Mesothelial cell of epicardium (in vitro differentiated cells): ENCODE measurements at places on chromosomes 13 and 19.

DNA sequence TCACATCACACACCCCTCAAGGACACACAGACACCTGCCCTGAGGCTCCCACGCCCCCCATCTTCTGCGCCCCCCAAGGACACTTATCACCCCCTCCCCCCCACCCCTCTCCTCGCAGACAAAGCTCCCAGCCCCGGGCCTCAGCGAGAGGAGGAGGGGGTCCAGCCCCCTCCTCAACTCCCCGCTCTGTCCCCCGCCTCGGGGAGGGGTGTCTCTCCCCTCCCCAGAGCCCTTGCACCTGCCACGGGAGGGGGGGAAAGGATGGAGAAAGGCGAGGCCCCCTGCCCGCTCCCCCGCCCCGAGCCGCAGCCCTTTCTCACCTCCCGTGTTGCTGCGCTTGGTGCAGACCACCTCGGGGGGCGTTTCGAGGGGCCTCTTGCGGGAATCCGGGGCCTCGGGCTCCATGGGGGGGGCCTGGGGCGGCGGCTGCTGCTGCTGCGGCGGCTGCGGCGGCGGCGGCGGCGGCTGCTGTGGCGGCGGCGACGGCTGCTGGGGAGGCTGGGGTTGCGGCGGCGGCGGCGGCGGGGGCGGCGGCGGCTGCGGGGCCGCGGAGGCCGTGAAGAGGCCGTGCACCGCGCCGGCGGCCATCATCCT is 621 bp downstream of the NOVA2 start:
- H3K27me3 ChIP-seq = peaks cover 89% of the 10 kb centered on the region
- peak overlapping the region; percentile 47 for H3K4me3 ChIP-seq
- H3K4me1 ChIP-seq = peaks cover 4% of the 10 kb centered on the region
- H3K36me3 ChIP-seq = no peaks in the 10 kb centered on the region

DNA sequence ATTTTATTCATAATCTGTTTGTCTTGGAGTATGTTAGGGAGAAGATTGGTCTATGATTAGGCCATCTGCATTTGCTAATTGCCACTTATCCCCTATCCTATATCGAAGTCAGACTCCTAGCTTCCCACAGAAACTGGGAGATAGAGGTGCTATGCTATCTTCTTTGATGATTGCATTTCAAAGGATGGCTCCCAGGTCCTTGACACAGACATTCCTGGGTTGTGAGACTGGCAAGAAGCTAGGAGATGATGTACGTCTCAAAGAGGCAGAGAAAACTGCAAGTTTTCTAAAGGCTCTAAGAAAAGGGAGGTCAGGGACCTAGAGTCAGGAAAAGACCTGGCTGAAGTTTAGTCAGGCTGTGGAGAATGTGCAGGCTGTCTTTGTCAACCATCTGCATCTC is 1251.9 kb downstream of the PCDH17 start:
- H3K27me3 ChIP-seq = no peaks in the 10 kb centered on the region
- H3K4me1 ChIP-seq = no peaks in the 10 kb centered on the region
- no peaks in the 10 kb centered on the region for H3K36me3 ChIP-seq
- H3K4me3 ChIP-seq = no peak overlapping the region

GRCh38 chr19:38671654-38672053 is 24.2 kb downstream of the ACTN4 start:
- peaks cover 76% of the 10 kb centered on the region for H3K4me1 ChIP-seq
- DNase-seq = no peak
- no peak overlapping the region for H3K4me3 ChIP-seq
- H3K27ac ChIP-seq = peak overlapping the region; percentile 92
- no peaks in the 10 kb centered on the region for H3K27me3 ChIP-seq
- H3K36me3 ChIP-seq = peaks cover 2% of the 10 kb centered on the region

DNA sequence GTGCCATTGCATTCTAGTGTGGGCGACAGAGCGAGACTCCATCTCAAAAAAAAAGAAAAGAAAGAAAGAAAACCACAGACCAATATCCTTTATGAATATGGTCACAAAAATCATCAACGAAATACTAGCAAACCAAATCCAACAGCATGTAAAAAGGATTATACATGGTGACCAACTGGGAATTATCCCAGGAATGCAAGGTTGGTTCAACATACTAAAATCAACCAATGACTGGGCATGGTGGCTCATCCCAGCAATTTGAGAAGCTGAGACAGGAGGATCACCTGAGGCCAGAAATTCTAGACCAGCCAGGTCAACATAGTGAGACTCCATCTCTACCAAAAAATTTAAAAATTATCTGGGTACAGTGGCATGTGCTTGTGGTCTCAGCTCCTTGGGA is 7.2 kb downstream of the TSKS start:
- H3K27me3 ChIP-seq = no peaks in the 10 kb centered on the region
- DNase-seq = no peak
- peaks cover 8% of the 10 kb centered on the region for H3K4me1 ChIP-seq
- peaks cover 5% of the 10 kb centered on the region for H3K36me3 ChIP-seq

DNA sequence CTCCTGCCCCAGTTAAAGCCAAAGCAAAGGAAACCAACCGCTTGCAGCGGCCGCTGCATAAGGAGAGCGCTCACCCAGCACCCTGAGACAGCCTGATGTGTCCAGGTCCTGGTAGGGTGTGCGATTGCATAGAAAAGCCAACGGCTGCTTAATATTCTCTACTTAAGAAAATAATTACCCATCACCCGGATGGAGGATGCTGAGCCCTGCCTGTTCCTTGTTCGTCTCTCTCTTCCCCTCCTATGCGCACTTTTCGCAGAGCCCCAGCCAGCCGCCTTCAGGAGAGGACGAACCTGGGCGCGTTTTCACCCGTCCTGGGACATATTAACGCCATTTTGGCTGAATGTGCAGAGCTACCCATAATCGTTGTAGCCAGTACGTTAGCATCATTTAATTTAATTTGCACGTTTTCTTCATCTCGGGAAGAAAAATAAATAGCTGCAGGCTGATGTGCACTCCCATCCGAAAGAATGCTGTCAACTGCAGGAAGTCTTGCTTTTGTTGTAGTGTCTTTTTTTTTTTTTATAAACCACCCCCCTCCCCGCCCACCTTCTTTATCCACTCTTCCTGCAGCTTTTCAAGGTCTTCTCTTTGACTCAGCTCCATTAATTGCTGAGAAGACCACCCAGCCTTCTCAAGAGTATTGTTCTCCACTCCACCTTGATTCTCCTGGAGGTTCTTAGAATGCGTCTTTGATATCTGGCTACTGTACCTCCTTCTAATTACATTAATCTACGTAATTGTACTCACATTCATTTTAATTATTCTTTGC is 214.5 kb downstream of the TEX29 start:
- H3K4me1 ChIP-seq = no peaks in the 10 kb centered on the region
- peaks cover 97% of the 10 kb centered on the region for H3K27me3 ChIP-seq
- no peak for DNase-seq
- no peak overlapping the region for H3K4me3 ChIP-seq
- no peaks in the 10 kb centered on the region for H3K36me3 ChIP-seq

DNA sequence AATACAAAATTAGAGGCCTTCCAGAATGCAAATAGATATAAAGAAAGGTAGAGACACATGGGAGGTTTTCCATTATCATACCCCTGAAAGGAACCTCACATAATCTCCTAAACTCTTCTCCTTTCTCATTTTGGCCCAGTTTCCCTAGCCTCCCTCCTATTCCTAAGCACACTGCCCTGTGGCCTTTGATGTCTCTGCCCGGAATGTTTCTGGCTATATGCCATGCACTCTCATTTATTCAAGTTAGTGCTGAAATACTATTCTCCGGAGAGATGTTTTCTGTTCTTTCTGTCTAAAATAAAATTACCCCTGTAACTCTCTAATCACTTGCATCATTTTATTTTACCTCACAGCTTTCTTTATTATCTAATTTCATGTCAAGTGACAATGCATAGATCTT is 1287.7 kb downstream of the SLITRK5 start:
- DNase-seq = no peak
- H3K4me3 ChIP-seq = no peak overlapping the region
- H3K27ac ChIP-seq = peak overlapping the region; percentile 83
- peaks cover 18% of the 10 kb centered on the region for H3K4me1 ChIP-seq

GRCh38 chr13:52787235-52787634 is 47.6 kb upstream of the CNMD start:
- no peak overlapping the region for H3K27ac ChIP-seq
- no peaks in the 10 kb centered on the region for H3K27me3 ChIP-seq
- DNase-seq = no peak
- no peaks in the 10 kb centered on the region for H3K36me3 ChIP-seq

DNA sequence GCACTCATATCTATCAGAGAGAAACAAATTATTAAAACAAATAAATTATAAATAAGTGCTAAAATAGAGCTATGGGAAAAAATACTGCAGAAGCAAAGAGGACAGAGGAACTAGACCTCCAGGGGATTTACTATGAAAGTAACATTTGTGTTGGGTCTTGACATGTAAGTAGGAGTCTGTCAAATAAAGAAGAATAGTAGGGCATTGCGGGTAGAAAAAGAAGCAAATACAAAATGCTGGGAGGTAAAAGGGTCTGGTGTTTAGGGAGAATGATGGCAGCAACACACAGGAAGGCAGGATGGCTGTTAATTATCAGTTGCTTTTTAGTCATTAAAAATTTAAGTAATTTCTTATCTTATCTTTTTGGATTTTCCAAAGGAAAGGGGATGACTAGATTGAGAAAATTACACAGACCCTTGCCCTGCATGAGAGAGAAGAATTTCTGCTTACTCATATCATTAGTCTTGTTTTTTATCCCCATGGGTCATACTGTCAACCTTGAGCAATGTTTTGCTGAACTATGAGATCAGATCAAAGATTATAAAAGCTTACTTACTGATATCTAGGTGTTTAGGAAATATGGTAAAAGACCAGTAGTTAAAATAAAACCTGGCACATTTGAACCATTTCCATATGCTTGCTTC is 472.7 kb downstream of the DIAPH3 start:
- DNase-seq = no peak
- H3K4me1 ChIP-seq = peaks cover 50% of the 10 kb centered on the region
- no peaks in the 10 kb centered on the region for H3K27me3 ChIP-seq
- H3K4me3 ChIP-seq = no peak overlapping the region
- peak overlapping the region; percentile 73 for H3K27ac ChIP-seq

- no peak overlapping the region for H3K27ac ChIP-seq
- H3K27me3 ChIP-seq = no peaks in the 10 kb centered on the region
- no peak overlapping the region for H3K4me3 ChIP-seq
Measured at GRCh38 chr13:101648766-101649487, 196.5 kb downstream of the ITGBL1 start.

- H3K27ac ChIP-seq = peak overlapping the region; percentile 75
- peaks cover 45% of the 10 kb centered on the region for H3K4me1 ChIP-seq
- H3K4me3 ChIP-seq = no peak overlapping the region
- H3K27me3 ChIP-seq = no peaks in the 10 kb centered on the region
- H3K36me3 ChIP-seq = peaks cover 6% of the 10 kb centered on the region
Measured at GRCh38 chr13:20461481-20461859, 64.2 kb downstream of the CRYL1 start.

GRCh38 chr13:85367887-85368286 is 431.3 kb downstream of the SLITRK6 start:
- no peaks in the 10 kb centered on the region for H3K36me3 ChIP-seq
- DNase-seq = no peak
- H3K4me3 ChIP-seq = no peak overlapping the region
- no peak overlapping the region for H3K27ac ChIP-seq

- peaks cover 7% of the 10 kb centered on the region for H3K4me1 ChIP-seq
- no peak for DNase-seq
- H3K36me3 ChIP-seq = peaks cover 11% of the 10 kb centered on the region
- no peaks in the 10 kb centered on the region for H3K27me3 ChIP-seq
- H3K4me3 ChIP-seq = no peak overlapping the region
- H3K27ac ChIP-seq = no peak overlapping the region
Measured at GRCh38 chr13:73825143-73825542, 309.1 kb downstream of the KLF12 start.

GRCh38 chr13:113013303-113013702 is 44.3 kb downstream of the MCF2L start:
- no peaks in the 10 kb centered on the region for H3K27me3 ChIP-seq
- H3K36me3 ChIP-seq = peaks cover 16% of the 10 kb centered on the region
- peak overlapping the region; percentile 39 for H3K27ac ChIP-seq

DNA sequence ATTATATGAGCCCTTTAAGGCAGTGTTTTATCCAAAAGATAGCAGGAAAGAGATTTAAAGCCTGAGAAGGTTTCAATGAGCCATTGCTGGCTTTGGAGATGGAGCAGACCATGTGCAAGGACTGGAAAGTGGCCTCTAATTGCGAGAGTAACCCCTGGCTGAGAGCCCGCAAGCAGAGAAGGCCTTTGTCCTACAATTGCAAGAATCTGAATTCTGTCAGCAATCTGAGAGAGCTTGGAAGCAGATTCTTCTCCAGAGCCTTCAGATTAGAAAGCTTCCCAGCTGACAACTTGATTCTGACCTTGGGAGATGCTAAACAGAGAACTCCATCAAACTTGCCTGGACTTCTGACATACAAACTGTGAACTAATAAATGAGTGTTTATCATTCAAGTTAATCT is 528.7 kb upstream of the KLF12 start:
- H3K4me1 ChIP-seq = no peaks in the 10 kb centered on the region
- H3K27me3 ChIP-seq = peaks cover 3% of the 10 kb centered on the region
- DNase-seq = no peak
- no peak overlapping the region for H3K27ac ChIP-seq
- H3K36me3 ChIP-seq = no peaks in the 10 kb centered on the region
